ENCODE measurements at places on chromosomes 1 and 21.

DNA sequence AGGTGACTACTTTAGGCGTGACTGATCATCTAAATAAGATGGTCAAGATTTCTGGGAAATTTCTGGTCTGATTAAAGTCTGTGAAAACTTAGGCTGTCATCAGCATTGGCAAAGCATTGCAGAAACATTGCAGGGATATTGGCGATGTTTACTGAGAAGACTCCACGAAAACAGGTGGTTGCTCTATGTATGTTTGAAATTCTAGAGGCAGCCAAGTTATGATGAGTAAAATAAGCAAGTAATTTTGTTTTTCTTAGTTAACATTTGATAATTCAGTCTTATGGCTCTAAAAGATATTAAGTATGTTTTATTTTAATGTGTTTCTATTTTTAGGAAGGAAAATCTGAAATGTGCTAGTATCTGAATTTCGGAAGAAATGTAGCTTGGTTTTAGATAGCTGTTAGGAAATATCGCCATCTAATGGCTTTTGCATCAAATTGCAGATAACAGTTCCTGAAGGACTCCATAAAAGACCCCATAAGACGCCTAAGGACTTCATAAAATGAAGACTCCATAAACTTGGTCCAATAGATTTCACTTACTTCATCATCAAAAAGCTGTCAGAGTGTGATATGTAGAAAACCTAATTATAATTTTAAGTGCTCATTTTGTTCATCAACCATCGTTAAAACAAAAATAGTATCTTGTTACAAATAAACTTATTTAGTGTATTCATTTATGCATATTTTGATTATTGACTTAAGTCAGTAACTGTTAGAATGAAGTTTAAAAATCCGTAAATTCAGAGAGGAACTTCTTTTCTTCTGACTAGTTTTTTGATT lies 344.6 kb downstream of the RYR2 start:
- DNase-seq = no peak

DNA sequence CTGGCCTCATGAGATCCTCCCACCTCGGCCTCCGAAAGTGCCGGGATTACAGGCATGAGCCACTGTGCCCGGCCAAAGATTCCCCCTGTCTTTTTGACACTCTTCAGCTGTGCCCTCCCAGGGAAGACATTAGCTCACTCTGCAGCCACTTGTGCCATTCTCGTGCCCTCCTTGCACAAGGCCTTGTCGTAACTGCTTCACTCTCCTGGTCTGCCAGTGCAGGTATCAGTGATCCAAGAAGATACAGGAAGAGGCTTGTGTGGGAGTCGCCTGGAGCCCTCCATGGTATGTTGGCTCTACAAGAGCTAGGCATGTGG lies 22.0 kb upstream of the WDR26 start:
- DNase-seq = no peak

GRCh38 chr1:9643351-9644256 lies 7.9 kb upstream of the PIK3CD start:
- DNase-seq = no peak

DNA sequence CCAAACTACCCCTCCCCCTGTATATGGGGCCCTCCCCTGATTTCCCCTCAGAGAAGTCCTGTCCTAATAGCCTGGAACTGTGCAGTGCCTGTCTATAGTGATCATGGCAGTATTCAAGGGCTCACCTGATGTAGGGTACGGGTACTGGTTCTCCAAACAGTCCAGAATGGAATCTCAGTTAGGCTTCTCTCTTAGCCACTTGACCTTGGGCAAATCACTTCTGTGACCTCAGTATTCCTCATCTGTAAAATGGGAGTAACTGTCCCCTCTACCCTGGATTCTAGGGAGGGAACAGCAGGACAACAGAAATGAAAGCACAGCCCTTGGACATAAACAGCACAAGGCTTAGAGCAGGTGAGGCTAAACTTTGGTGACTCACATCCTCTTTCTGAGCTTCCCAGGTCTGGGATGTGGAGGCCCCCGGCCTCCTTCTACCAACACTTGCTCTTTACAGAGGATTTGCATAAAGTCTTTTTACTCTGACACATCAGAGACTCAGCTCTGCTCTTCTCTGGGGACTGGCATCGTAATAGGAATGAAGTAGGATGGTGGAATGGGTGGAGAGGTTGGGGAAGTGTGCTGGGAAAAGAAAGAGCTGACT lies 20.0 kb upstream of the PDZK1IP1 start:
- no peak for DNase-seq

DNA sequence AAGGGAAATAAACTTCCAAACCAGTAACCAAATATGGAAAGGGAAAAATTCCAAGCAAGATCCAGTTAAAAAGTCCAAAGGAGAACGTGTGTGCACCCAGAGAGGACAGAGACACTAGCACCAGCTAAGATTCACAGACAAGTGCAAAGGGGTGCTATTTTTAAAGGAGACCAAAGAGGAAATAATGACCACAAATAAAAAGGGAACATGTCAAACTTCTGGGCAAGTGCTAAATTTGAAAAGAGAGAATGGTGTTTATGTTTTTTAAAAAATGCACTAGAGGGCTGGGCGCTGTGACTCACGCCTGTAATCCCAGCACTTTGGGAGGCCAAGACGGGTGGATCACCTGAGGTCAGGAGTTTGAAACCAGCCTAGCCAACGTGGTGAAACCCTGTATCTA lies 8.6 kb downstream of the JAM2 start:
- no peak for DNase-seq

DNA sequence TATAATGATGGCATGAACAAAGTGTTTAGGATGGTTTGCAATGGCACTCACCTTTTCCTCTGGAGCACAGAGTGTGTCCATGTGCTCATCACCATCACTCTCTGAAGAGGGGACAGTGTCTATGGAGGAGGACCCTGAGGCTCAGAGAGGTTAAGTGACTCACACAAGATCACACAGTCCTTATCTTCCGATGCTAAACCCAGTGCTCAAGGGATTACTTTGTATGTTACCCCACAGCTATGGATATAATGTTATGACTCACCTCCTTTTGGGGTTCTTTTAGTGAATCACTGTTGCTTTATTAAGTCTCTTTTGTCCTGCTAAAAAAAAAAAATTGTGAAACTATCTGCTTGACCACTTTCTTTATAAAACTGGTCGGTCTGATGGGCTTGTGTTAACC lies 67.6 kb downstream of the TENT5C start:
- no peak for DNase-seq

- no peak for DNase-seq
These were observed 73.5 kb upstream of the NGF start for GRCh38 chr1:115411371-115412063.

GRCh38 chr1:70997793-70998192 lies 49.8 kb downstream of the PTGER3 start:
- no peak for DNase-seq
